ENCODE measurements at places on chromosomes 3 and 15. TPM values are rescaled to one million over a fixed set of nuclear protein-coding genes. Genes with fewer than 3 reads are reported as not detected.

DNA sequence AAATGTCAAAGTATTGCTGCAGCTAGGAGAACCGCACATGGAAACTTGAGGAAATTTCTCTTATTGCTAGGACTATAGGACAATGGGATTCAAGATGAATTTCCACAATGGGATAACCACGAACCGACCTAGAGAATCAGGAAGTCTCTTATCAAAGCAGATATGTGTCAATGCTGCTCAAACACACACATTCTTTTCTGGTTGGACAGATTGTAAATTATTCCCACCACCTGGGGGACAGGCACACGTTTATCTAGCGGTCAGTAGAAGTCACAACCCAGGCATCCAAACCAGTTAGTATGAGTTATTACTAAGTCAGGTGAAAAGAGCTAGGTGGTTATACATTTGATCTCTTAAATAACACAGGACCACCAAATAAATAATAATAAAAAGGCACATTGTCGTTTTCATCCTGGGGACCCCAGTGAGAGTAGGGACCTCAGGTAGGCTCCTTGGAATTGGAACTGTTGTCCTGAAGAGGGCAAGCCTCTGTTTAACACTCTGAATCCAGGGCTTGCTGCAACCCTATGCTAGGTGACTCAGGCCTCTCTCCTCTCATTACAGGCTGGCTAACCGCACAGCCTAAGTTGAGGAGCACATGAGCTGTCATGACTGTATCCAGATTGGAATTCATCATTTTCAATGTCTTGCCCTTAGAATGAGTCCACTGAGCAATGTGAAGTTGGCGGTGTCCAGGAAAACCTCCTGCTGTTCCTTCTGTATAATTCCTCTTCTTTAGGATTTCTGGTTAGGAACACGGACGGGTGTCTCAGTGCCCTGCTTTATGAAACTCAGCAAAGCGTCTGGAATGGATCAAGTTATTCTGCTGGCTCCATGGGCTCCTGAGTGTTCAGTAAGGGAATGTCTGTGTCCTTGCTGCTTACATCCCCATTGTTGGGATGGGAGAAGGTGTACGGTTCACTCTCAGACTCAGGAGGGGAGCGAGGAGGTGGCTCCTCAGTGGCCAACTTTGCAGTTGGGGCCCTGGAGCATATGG is 59.0 kb downstream of the CLEC3B start:
- peaks cover 10% of the 10 kb centered on the region for H3K4me1 ChIP-seq
- no peaks in the 10 kb centered on the region for H3K36me3 ChIP-seq
- no peak overlapping the region for H3K27ac ChIP-seq

DNA sequence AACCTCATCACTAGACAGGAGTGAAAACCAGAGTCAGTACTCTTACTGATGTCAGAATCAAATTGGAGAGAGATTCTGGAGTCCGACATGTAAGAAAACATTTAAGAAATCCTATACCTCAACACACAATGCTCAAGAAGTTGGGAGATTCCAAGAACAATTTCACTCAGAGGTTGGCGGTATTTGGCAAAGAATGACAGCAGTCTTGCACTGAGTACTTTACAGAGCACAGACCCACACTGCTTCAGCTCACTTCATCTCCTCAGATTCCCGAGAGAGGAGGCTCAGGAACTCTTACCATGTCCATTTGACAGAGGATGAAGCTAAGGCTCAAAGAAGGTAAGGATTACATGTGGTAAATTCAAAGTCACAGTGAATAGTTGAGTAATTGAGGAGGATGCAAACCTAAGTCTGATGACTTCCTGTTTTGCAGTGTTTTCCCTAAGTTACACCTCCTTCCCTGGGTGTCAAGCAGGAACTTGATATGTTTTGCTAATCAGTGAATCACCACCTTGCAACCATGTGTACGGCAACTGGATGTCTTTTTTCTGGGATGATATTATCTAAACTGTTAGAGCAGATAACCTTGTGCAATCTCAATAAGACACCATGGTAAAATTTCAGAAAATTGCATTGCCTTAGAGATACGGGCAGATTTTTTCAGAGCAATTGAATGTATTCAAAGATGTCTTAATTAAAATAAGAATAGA is 61.3 kb upstream of the MME start:
- DNase-seq = no peak
- no peaks in the 10 kb centered on the region for H3K36me3 ChIP-seq
- H3K4me1 ChIP-seq = no peaks in the 10 kb centered on the region
- no peaks in the 10 kb centered on the region for H3K27me3 ChIP-seq
- no peak overlapping the region for H3K27ac ChIP-seq

DNA sequence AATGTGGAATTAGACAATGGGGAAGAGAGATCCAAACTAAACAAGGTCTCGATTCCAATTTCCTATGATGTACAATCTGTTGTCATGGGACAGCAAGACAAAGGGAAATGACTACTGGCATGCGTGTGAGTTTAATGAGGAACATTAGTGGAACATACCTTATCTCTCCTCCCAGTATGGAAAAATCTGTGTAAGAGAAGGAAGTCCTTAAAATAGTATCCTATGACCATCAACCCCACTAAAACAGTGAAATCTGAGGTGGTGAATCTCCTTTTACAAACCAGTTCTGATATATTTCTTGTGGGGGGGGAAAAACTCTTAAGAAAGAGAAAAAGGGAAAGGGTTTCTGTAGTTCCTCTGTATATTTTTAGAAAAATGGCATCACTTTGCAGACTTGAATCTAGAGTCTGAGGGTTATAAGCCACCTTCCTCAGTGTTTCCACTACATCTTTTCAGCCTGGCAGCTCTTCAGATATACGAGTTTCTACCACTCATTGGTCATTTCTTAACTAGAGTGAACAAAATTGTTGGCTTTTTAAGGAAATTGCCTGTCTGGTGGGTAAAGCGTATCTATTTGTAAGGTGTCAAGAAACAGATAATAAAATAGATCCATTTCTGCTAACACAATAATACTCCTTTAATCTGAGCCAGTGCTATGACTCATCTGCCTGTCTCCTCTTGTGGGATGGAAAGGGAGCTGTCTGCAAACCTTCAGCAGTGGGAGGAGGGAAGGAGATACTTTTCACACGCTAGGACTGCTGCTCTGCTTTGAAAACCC is 3.0 kb upstream of the TNFAIP8L3 start:
- DNase-seq = no peak
- H3K4me1 ChIP-seq = peaks cover 4% of the 10 kb centered on the region
- no peak overlapping the region for H3K27ac ChIP-seq
- no peak overlapping the region for H3K4me3 ChIP-seq

DNA sequence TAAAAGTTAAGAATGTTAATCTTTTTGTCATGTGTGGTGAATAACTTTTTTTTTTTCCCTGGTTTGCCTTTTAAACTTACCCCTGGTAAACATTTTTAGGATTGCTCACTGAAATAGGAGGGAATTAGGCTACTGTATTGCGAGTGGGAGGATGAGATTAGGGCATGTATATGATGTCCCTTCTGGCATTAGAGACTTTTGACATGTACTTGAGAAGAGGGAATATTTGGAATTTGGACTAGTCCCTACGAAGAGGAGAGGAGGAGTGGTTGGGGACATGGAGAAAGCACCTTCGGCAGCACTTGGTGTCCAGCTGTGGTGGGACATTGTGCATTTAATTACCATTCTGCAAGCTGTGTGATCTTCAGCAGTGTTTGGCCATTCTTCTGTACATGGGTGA is 25.0 kb downstream of the PDE8A start:
- no peak for DNase-seq
- H3K4me3 ChIP-seq = no peak overlapping the region
- H3K4me1 ChIP-seq = no peaks in the 10 kb centered on the region

GRCh38 chr3:107456501-107456900 is 66.3 kb upstream of the BBX start:
- no peak overlapping the region for H3K4me3 ChIP-seq
- no peak overlapping the region for H3K27ac ChIP-seq
- H3K4me1 ChIP-seq = no peaks in the 10 kb centered on the region
- no peaks in the 10 kb centered on the region for H3K36me3 ChIP-seq
- H3K27me3 ChIP-seq = no peaks in the 10 kb centered on the region

AHSG gene
- total RNA-seq = not detected

FBXO40 gene
- 0.18 TPM for total RNA-seq

SAXO2 gene
- 4.0 TPM for total RNA-seq
